ENCODE measurements at places on chromosomes 4 and X. TPM values are rescaled to one million over a fixed set of nuclear protein-coding genes. Genes with fewer than 3 reads are reported as not detected.

The LAMP2 gene
- 27.7 TPM for total RNA-seq

The GAGE12D gene
- total RNA-seq: not detected

DNA sequence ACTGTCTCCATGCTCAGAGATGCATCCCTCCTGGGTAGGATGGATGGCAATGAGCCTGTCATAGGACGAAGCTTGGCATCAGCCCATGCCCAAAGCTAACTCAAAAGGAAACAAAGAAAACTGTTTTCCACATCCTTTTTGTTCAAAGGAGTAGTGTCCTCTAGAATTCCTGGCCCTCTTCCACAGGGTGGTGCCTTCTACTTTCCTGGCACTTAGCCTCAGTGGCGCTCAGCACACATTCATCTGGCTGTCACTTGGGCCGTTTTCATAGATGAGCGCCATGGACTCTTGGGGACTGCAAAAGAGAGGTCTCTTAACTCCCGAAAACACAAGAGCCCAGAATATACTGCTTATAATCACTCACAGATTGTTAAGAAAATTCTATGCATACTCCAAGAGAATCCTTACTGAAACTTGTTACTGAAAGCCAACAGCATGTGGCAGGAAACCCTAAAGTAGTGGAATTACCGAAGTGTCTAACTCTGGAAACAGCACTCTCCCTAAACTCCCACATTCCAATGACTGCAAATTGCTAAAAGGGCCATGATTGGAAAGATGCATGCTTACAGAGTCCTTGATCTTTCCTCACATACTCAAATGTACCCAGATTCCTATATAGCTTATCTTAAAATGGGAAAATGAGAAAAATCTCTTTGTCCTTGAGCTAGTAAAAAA lies 110.0 kb downstream of the HS6ST2 start:
- H3K4me1 ChIP-seq: no peaks in the 10 kb centered on the region
- no peak for DNase-seq
- H3K27me3 ChIP-seq: no peaks in the 10 kb centered on the region
- H3K36me3 ChIP-seq: no peaks in the 10 kb centered on the region
- no peak overlapping the region for H3K4me3 ChIP-seq

- no peak for DNase-seq
- peaks cover 7% of the 10 kb centered on the region for H3K36me3 ChIP-seq
- no peaks in the 10 kb centered on the region for H3K27me3 ChIP-seq
Measured at GRCh38 chrX:44874420-44875184, 1.6 kb downstream of the KDM6A start.

DNA sequence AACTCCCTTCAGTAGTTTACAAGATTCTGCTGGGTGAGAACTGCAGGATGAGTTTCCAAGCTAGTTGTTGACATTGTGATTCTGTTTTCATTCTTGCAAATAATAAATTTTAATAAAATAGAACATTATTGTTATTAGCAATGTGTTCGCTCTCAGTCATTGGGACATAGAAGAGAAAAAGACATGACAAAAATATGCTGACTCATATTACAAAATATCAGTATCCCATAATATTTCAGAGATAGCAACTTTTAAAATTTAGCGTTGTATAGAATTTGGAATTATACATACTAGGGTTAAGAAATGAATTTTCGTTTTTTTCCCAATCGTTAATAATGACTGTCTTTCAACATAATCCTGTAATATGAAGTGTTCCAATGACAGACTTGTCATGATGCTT lies 45.4 kb downstream of the KIT start:
- no peak overlapping the region for H3K4me3 ChIP-seq
- no peak for DNase-seq
- H3K36me3 ChIP-seq: peaks cover 1% of the 10 kb centered on the region
- no peaks in the 10 kb centered on the region for H3K4me1 ChIP-seq
- H3K27ac ChIP-seq: no peak overlapping the region

GRCh38 chr4:172134521-172134920 lies 321.3 kb downstream of the GALNTL6 start:
- H3K27me3 ChIP-seq: no peaks in the 10 kb centered on the region
- no peak for DNase-seq
- no peak overlapping the region for H3K4me3 ChIP-seq
- H3K27ac ChIP-seq: no peak overlapping the region
- H3K36me3 ChIP-seq: no peaks in the 10 kb centered on the region

GRCh38 chrX:29432534-29432933 lies 782.8 kb upstream of the MAGEB2 start:
- H3K4me3 ChIP-seq: no peak overlapping the region
- DNase-seq: no peak
- H3K36me3 ChIP-seq: peaks cover 10% of the 10 kb centered on the region
- H3K27me3 ChIP-seq: no peaks in the 10 kb centered on the region
- H3K27ac ChIP-seq: no peak overlapping the region

The GABRA4 gene
- not detected for total RNA-seq

DNA sequence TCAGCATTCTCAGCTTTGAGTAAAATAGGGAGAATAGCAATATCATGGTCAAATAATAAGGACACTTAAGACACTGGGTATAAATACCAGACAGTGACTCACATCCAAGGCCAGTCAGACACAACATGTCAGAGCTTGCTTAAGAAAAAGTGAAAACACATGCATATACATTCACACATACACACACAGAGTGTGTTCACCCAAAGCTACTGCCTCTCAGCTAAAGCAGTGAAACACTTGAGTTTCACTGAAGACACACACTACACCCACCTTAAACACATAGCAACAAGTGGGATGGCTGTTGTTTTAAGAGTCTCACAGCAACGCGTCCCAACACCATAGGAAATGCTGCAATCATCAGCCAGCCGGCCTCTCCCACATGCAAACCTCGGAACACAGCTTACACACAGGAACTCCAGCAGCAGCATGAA lies 14.4 kb downstream of the SHROOM4 start:
- H3K27me3 ChIP-seq: no peaks in the 10 kb centered on the region
- no peak overlapping the region for H3K27ac ChIP-seq
- peaks cover 3% of the 10 kb centered on the region for H3K36me3 ChIP-seq

DNA sequence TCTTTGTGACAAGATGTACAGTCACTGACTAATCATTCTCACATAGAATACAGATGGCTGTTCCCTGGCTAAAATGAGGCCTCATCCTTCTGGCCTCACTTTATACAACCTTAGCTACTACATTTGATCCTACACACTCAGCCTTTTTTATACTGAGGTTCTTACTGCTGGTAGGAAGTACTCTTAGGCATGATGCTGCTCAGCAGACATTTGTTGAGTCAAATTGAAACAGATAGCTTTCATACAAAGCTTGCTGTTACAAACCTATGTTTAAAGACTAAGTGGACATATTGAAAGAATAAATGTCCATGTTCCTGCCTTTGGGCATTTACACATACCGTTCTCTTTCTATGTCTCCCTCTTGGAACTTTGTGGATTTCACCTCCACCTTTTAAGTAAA lies 154.9 kb downstream of the NPFFR2 start:
- no peak overlapping the region for H3K27ac ChIP-seq
- H3K4me3 ChIP-seq: no peak overlapping the region
- H3K27me3 ChIP-seq: no peaks in the 10 kb centered on the region
- H3K36me3 ChIP-seq: no peaks in the 10 kb centered on the region
- no peaks in the 10 kb centered on the region for H3K4me1 ChIP-seq
- DNase-seq: no peak

The RTL3 gene
- not detected for total RNA-seq

- no peaks in the 10 kb centered on the region for H3K4me1 ChIP-seq
- H3K27ac ChIP-seq: no peak overlapping the region
- no peak overlapping the region for H3K4me3 ChIP-seq
- DNase-seq: no peak
- H3K36me3 ChIP-seq: no peaks in the 10 kb centered on the region
Measured at GRCh38 chr4:172785613-172786012, 383.0 kb upstream of the GALNT7 start.

The CNGA1 gene
- 1.0 TPM for total RNA-seq

GRCh38 chrX:82370978-82371646 lies 1137.0 kb upstream of the POU3F4 start:
- no peaks in the 10 kb centered on the region for H3K27me3 ChIP-seq
- no peak for DNase-seq
- H3K36me3 ChIP-seq: no peaks in the 10 kb centered on the region
- no peak overlapping the region for H3K4me3 ChIP-seq
- H3K4me1 ChIP-seq: no peaks in the 10 kb centered on the region

The TIGD4 gene
- total RNA-seq: 2.0 TPM

- H3K4me1 ChIP-seq: no peaks in the 10 kb centered on the region
- no peak overlapping the region for H3K27ac ChIP-seq
- DNase-seq: no peak
- no peaks in the 10 kb centered on the region for H3K36me3 ChIP-seq
- no peak overlapping the region for H3K4me3 ChIP-seq
- no peaks in the 10 kb centered on the region for H3K27me3 ChIP-seq
Measured at GRCh38 chr4:185437809-185438208, 12.0 kb upstream of the UFSP2 start.

Data from H9 (cell line).